Aorta (tissue), 5 donors: ENCODE measurements at places on chromosomes 13 and 19. TPM values are rescaled to one million over a fixed set of nuclear protein-coding genes. Genes with fewer than 3 reads are reported as not detected.

- H3K4me3 ChIP-seq = peak overlapping the region; percentile 99
- H3K27ac ChIP-seq = peak overlapping the region; percentile 43
- no peaks in the 10 kb centered on the region for H3K36me3 ChIP-seq
- H3K27me3 ChIP-seq = no peaks in the 10 kb centered on the region
Measured at GRCh38 chr13:27619728-27620376, 477 bp downstream of the LNX2 start.

DNA sequence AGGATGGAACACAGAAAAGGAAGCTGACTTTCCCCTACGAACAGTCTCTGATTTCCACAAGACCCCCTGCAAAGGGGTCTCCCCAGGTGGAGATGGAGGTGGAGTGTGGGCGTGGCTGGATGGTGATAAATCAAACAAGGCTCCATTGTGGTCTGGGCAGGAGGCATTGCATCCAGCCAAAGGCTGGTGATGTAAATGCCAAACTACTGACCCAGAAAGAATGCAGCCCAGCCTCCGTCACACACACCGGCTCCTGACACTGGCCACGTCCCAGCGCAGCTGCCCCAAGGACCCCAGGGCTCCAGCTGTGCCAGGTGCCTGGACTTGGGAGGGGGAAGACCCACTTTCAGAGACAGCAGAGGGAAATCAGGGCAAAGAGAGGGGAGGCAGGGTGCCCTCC lies 6.3 kb downstream of the SLC7A1 start:
- H3K36me3 ChIP-seq = no peaks in the 10 kb centered on the region
- H3K27ac ChIP-seq = no peak overlapping the region
- H3K27me3 ChIP-seq = no peaks in the 10 kb centered on the region
- H3K4me1 ChIP-seq = no peaks in the 10 kb centered on the region
- DNase-seq = no peak

- H3K4me1 ChIP-seq = no peaks in the 10 kb centered on the region
- peaks cover 8% of the 10 kb centered on the region for H3K36me3 ChIP-seq
- H3K27me3 ChIP-seq = no peaks in the 10 kb centered on the region
- H3K27ac ChIP-seq = no peak overlapping the region
- no peak overlapping the region for H3K4me3 ChIP-seq
Measured at GRCh38 chr19:621819-622218, 11.5 kb downstream of the POLRMT start.

- no peaks in the 10 kb centered on the region for H3K27me3 ChIP-seq
- H3K4me1 ChIP-seq = no peaks in the 10 kb centered on the region
- no peaks in the 10 kb centered on the region for H3K36me3 ChIP-seq
- H3K4me3 ChIP-seq = no peak overlapping the region
Measured at GRCh38 chr13:22211876-22212275, 541.0 kb downstream of the FGF9 start.

GRCh38 chr13:27919659-27919933 lies 204 bp upstream of the PDX1 start:
- H3K4me3 ChIP-seq = no peak overlapping the region
- H3K27me3 ChIP-seq = no peaks in the 10 kb centered on the region
- no peaks in the 10 kb centered on the region for H3K4me1 ChIP-seq

DNA sequence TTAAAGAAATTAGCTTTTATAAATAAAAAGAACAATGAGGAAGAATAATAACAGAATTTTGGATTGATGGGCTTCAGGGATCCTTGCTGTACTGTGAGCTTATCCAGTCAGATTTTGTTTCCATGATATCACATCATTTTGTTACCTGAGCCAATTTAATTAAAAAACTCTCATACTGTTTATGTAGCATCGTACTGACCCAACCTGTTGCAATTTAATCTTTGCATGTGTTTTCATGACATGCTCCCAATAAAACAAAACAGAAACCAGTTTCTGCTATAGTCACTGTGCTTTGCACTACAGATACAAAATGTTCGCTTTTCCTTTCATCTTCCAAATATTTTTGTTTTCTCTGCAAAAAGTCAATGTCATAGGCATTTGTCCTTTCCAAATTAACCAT lies 109.7 kb upstream of the RNF113B start:
- H3K4me1 ChIP-seq = no peaks in the 10 kb centered on the region
- no peaks in the 10 kb centered on the region for H3K36me3 ChIP-seq
- no peak for DNase-seq
- no peak overlapping the region for H3K4me3 ChIP-seq

VSIG10L gene
- 2.0 TPM for total RNA-seq

CADM4 gene
- 6.5 TPM for total RNA-seq

PROZ gene
- total RNA-seq = not detected
